CD4-positive, alpha-beta T cell treated with Interleukin-6 for 4 hours (primary cell): ENCODE measurements at places on chromosomes 3 and 15.

GRCh38 chr15:77980098-77980497 lies 97.4 kb downstream of the TBC1D2B start:
- no peak for DNase-seq

GRCh38 chr15:38189671-38190295 lies 62.9 kb upstream of the SPRED1 start:
- DNase-seq = no peak

- no peak for DNase-seq
These were observed 58.9 kb downstream of the MYO1E start for GRCh38 chr15:59313641-59314332.

GRCh38 chr3:42702066-42702951 lies at the start of gene HHATL:
HHATL (minus strand) TSS chr3:42702798; CDS start chr3:42700826, 1,972 bp downstream.
- DNase-seq = no peak

DNA sequence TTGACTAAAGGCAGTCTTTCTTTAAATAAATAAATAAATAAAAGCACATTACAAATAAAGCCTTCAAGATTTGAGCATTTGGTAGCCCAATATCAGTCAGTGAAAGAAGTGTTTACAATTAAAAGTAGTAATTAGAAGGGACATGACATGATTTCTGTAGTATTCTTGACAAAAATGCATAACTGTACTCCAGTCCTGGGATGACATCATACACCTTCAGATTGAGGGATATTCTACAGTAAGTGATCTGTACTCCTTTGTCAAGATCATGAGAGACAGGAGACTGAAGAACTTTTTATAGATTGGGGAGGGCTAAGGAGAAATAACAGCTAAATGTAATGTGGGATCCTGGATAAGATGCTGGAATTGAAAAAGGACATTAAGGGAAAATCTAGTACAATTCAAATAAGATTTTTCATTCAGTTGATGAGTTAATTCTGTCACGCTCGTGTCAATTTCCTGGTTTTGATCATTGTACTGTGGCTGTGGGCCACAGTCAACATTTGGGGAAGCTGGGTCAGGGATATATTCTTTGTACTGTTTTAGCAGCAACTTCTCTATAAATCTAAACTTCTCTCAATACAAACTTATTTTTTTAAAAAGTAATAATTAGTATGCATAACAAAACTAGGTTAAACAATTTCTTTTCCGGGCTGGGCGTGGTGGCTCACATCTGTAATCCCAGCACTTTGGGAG lies 314.8 kb downstream of the PTPRG start:
- no peak for DNase-seq

DNA sequence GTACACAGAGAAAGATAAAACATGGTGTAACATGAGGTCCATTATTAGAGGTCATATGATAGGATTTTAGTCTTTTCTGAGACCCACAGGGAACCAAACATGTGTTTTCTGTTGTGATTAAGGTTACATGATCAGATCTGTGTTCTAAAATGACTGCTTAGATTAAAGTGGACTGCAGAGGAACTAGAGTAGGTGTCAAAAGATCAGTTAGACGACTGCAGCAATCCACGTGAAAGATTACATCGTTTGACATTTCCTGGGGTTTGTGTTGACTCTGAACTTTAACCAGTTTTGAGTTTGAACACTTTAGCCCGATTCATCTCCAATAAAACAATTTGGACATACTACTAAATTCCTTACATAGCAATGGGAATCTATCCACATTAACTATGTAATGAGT lies 5.1 kb downstream of the MIX23 start:
- no peak for DNase-seq

GRCh38 chr3:55014906-55015305 lies 87.0 kb upstream of the LRTM1 start:
- no peak for DNase-seq

DNA sequence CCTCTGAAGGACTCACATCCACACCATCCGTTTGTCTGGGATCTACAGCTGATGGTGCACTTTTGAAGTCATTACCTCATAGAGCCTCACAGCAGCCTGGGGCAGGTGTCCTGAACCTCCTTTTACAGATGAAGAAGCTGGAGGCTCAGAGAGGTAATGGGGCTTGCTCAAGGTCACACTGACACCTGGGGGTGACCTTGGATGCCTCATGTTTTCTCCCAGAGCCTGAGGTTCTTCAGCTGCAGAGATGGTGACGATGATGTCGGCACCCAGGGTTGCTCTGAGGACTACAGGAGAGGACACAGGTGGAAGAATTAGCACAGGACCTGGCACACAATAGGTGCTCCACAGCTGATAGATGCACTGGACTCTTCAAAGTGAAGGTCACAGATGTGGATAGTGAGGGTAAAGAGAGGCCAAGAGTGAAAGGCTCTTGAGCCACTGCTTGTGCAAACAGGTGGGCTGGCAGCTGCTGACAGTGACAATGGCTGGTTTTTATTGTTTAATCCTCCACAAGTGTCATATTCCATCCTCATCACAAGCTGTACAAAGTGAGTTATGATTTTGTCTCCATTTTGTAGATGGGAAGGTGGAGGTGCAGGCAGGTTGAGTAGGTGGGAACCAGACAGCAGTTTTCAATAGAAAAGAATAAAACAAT lies 17.4 kb upstream of the ATP2B2 start:
- no peak for DNase-seq

DNA sequence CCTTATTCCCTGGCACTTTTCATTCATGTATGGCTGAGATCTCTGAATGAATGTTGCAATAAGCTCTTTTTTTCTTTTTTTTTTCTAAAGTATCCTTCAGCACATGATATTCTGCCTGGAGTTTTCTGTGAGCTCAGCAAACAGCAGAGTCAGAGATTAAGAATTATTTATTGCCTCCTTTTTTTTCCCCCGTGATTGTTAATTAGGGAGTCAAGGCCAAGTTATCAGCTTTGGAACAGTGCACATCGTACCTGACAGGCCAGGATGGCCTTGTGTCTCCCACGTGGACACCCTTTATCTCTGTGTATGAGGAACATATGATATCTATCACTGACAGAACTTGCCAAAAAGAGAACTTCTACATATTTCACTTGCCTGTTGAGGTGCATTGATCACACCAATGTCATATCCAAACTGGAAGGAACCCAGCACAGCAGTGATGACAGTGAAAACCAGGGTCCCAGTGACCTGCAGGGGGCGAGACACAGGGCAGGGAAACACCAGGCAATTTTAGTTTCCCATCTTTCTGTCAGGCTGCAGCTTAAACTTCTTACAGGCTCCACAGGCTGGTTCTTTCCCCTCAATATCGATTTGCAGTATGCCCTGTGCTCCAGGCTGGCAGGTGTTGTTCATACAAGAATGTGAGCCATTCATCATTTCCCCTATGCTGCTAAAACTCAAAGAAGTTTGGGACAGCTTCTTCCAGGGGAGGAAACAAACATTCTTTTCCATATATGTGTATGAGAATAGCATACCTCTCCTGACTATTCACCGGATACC lies 8.2 kb downstream of the SLC2A2 start:
- DNase-seq = no peak

- DNase-seq = no peak
These were observed 18.6 kb upstream of the IGSF10 start for GRCh38 chr3:151479452-151479851.

- DNase-seq = no peak
These were observed 5.1 kb downstream of the ANP32A start for GRCh38 chr15:68815598-68815997.

DNA sequence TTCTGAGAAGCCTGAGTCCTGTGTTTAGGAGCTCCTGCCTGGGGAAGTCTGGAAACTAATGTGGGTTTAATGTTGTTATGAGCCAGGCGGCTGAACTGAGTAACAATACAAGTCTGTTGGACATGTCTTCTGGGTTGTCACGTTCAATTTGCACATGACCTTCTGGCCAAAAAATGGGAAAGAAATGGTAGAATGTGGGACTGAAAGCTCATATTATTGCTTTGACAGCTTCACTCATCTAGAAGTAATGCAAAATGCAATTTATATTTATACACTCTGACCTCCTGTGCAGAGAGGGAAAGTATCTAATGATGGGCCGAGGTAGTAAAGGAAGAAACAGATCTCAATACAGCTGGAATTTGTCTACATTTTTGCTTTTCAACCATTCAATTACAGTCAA lies 75.8 kb downstream of the NR2F2 start:
- DNase-seq = no peak

DNA sequence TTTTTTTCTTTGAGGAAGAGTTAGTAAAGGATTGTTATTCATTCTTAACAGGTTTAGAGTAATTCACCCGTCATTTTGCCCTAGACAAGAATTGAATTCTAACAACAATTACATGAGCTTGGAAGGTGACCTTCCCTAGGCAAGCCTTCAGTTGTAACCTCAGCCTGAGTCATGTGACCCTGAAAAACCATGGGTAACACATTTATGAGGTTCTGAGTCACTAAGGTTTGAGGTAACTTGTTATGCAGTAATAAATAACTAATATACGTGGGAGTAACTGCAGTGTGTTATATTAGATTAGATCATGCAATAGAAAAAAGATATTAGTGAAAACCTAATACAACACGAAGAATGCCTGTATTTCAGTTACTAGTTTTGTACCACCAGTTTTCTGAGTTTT lies 237.6 kb upstream of the NDN start:
- no peak for DNase-seq

DNA sequence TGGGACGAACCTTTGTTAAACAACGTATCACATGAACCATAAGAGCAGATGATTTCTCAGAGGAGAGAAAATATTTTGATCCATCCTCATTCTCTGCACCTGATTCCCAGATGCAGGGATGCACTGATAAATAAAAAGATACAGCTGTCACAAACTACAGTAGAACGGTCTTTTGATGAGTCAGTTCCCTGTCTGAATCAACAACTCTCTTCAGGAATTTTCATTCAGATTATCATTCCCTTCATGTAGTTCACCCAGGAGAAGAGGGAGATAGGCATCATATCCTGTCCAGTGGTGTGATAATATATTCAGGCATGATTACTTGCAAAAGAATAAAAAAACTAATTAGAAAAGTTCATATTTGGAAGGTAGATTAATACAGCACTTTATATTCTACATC lies 521.5 kb downstream of the PYDC2 start:
- DNase-seq = no peak

- no peak for DNase-seq
These were observed 384.9 kb upstream of the RARB start for GRCh38 chr3:25043177-25043576.

DNA sequence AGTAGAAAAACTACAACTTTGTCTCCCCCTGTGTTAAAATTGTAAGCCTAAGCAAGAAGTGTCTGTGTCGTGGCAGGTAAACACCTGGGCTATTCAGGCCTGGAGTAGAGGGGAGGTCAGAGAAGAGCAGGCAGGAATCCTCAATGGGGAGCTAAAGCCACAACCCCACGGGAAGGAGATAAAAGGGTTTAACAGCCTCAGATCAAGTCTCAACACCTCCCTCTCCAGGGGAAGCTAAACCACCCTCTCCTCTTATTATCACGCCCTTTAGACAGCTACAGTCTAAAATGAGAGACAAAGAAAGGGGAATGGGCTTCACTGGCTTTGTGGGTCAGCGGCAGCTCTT lies 11.6 kb downstream of the ETV5 start:
- no peak for DNase-seq

DNA sequence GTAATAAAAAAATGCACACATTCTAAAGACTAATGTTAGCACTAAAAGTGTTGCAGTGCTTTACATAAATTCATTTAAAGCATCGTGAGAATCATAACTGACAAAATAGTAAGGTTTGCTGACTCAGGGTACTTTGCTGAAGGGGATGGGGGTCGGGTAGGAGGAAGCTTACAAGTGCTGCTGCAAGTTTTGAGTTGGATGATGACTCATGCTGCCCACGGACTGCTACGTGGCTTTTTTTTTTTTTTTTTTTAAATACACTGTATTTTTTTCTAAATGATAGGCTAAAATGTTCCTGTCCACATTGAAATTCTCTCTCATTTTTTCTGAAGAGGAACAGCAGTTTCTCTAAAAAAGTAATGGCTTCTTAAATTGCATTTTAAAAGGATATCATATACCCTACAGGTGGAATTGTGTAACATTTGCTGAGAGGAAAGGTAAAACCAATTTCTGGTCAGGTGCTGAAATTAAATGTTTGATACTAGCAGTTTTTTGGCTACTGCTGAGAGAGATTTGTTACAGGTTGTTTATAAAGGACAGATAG lies 2.2 kb downstream of the MAPK6 start:
- DNase-seq = peak; percentile 79

DNA sequence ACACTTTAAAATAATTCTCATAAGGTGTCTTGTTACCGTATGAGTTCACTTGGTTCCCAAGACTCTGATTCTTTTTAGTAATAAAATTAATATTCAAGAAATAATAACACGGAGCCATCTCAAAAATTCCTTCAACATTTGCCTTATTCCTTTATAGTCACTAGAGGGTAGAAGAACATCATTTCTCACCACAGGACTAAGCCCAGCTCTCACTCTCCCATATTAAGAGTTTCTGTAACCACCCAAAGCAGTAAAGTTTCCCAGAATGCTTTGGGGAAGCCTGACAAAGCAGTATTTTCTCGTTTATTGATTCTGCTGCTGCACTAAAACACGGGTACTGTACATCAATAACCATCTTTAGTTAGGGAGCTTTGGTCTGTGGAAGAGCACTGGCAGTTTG lies 114.9 kb downstream of the MCTP2 start:
- DNase-seq = no peak

DNA sequence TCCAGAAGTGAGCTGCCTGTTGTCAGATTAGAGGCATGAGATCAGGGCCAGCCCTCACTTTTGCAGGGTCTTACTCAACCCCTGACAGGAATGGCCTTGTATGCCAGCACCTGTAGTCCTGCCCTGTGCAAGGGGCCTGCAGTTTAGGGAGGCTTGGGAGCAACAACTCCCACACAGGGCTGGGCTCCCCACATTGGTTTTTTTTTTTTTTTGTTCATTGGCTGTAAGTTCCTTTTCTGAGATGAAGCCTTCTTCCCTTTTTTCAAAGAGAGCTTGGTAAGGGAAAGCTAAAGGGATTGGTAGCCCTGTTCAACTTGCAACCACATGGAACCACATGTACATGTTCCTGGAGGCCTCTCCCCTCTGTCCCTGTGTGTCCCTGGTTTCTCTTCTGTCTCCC lies 46.4 kb downstream of the TNFAIP8L3 start:
- no peak for DNase-seq

DNA sequence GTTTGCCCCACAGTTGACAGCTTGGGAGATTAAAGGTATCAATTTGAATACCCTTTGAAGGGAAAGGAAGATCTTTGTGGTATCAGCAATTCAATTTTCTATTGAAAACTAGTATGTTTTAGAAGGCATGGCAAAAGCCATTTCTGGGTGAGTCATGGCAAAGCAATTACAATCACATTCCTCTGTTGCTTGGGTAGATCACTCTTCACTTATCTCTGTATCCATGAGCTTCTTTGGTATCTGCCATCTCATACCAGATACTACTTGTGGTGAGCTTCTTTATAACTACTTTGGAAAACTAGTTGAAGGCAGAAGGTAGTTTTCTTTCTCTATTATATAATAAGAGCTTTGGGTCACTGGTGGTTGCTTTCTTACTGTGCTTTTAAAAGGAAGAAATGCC lies 28.3 kb upstream of the LSAMP start:
- no peak for DNase-seq

DNA sequence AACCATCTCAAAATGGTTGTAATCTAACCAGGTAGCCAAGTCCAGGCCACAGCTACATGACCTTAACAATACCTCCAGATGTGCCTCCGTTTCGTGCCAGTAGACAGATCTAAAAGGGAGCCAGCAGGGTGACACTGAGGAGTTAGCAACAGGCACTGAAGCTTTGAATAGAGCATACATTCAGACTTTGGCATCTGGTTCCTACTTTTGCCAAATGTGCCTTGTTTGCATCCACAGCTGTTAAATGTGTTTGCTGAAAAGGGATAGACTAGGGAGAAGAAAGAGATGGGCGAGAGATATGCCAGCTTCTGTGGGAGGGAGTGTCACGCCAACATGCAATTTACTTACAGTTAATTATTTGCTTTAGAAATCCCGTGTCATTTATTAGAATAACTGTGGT lies 1433.9 kb upstream of the CADM2 start:
- no peak for DNase-seq
